Erythroblast (primary cell): ENCODE measurements at places on chromosomes 5 and 9.

GRCh38 chr5:103290846-103291245, 32.3 kb downstream of the MACIR start:
- no peak for DNase-seq

DNA sequence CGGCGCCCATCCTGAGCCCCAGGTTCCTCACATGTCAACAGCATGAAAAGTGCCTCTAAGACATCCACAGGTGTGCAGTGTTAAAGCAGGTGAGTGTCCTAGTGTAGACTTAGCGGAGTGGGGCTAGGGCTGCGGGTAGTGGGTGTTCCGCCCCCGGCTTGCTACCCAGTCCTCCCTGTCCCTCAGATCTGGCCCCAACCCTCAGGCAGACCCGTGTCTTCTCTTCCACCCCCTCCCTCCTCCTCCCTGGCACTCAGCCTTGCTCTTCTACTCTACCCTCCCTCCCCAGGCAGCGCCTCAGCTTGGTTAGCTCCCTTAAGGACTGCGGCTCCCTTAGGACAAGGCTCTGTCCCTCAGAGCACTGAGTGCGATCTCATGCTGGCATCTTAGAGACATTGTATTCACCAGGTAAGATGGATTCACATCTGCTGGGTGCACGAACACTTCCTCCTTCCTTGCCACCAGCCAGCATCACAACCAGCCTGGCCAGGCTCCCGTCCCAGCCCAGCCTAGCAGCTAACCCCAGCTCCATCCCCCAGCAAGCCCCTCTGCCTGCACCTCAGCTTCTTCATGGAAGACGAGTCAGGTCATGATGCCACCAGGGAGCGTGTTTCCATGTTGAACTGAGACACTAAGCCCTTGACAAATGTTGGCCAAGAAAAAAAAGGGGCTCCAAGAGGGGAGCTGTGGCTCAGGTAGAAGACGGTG, 46.8 kb downstream of the NSUN2 start:
- no peak for DNase-seq

DNA sequence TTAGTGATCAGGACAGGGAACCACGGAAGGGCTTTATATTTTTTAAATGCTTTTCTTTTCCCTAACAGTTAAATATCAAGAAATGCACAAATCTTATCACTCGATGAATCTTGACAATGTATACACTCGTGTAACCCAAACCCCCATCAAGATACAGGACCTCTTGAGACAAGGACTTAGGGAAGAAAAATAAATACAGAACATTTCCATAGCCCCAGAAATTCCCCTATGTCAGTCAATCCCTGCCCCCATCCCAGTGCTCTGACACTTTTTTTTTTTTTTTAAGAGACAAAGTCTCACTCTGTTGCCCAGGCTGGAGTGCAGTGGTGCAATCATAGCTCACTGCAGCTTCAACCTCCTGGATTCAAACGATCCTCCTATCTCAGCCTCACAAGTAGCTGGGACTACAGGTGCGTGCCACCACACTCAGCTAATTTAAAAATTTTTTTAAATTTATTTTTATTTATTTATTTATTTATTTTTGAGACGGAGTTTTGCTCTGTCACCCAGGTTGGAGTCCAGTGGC, 2.7 kb downstream of the SPINK4 start:
- no peak for DNase-seq

DNA sequence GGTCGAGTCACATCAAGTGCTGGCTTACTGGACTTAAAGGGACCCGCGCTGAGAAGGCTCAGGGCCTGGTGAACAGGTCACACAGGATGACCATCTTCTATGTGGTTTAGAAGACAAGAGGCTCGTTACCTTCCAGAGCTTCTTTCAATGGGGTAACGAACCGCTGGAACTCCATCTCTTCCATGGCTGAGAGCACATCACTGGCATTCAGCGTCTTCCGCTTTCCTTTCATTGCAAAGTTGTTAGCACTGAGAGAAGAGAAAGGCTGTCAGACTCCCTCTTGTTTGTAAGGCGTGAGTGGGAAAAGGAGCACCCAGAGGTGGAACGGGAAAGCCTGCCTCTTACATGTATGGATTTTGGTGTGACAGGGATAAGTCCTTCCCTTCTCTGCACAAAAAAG, 994 bp downstream of the POLE3 start:
- DNase-seq, result peak; percentile 53

- DNase-seq, result no peak
Observed at GRCh38 chr9:111726949-111727348, 65.5 kb downstream of the GNG10 start.

- DNase-seq, result no peak
Observed at GRCh38 chr5:175696855-175697198, 39.0 kb downstream of the HRH2 start.
